Activated CD4-positive, alpha-beta T cell treated with anti-CD3 and anti-CD28 coated beads for 36 hours (primary cell): ENCODE measurements at places on chromosomes 11 and 22.

DNA sequence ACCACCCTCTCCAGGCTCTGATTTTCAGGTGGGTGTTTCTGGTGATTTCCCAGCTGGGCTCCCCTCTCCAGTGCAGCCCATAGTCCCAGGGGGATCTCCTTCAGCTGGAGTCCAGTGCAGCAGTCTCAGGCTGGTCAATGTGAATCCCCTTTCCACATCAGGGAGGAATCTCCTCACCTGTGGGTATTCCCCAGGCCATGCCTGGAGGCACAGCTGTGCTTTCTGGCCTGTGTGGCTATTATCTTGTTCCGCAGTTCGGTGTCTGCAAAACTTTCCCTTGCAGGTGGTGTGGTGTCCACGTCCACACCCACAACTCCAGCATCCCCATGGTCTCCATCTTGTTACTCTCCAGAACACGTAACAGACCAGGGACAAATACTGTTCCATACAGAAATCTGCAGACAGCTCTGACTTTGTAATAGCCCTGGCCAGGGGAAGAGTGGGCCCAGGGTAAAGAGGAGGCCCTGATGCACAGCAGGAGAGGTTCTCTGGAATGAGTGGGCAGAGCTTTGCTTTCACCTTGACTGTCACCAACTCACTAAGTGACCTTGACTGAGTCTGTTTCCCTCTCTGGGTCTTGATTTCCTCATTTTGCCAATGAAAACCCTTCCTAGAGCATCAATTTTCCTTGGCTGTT lies 183.2 kb downstream of the CSNK2A3 start:
- peaks cover 17% of the 10 kb centered on the region for H3K4me1 ChIP-seq
- H3K27ac ChIP-seq, result peak overlapping the region; percentile 0
- H3K36me3 ChIP-seq, result no peaks in the 10 kb centered on the region
- no peak for DNase-seq
- H3K27me3 ChIP-seq, result no peaks in the 10 kb centered on the region

GRCh38 chr11:46222490-46223251 lies 54.8 kb upstream of the CREB3L1 start:
- no peak for DNase-seq
- no peak overlapping the region for H3K4me3 ChIP-seq
- no peaks in the 10 kb centered on the region for H3K4me1 ChIP-seq
- no peak overlapping the region for H3K27ac ChIP-seq
- H3K36me3 ChIP-seq, result no peaks in the 10 kb centered on the region

- H3K4me3 ChIP-seq, result no peak overlapping the region
- no peaks in the 10 kb centered on the region for H3K27me3 ChIP-seq
- no peaks in the 10 kb centered on the region for H3K4me1 ChIP-seq
- H3K27ac ChIP-seq, result no peak overlapping the region
Observed at GRCh38 chr11:88016392-88017170, 158.7 kb downstream of the RAB38 start.

GRCh38 chr11:60974726-60975125 lies 3.2 kb downstream of the CD6 start:
- H3K36me3 ChIP-seq, result peaks cover 70% of the 10 kb centered on the region
- peaks cover 52% of the 10 kb centered on the region for H3K4me1 ChIP-seq
- H3K4me3 ChIP-seq, result peak overlapping the region; percentile 87
- H3K27me3 ChIP-seq, result no peaks in the 10 kb centered on the region
- H3K27ac ChIP-seq, result peak overlapping the region; percentile 98
- DNase-seq, result peak; percentile 67

DNA sequence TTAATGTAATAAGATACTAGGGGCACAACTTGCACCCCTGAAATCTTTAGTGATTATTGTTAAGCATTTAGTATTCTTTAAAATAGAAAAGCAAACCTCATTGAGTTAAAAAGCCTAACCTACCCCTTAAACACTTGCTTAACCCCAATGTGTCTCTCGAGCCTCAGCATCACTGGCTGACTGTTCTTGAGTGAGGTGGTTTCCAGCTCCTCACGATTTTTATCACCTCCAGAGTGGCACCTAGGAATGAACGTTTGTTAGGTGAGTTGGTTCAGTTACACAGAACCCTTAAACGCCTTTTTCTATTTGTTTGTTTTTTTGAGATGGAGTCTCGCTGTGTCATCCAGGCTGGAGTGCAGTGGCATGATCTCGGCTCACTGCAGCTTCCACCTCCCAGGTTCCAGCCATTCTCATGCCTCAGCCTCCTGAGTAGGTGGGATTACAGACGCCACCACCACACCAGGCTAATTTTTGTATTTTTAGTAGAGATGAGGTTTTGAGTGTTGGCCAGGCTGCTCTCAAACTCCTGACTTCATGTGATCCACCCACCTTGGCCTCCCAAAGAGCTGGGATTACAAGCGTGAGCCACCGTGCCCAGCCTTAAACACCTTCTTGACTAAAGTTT lies 13.7 kb downstream of the YWHAH start:
- H3K36me3 ChIP-seq, result peaks cover 39% of the 10 kb centered on the region
- no peak overlapping the region for H3K27ac ChIP-seq
- H3K27me3 ChIP-seq, result no peaks in the 10 kb centered on the region
- H3K4me3 ChIP-seq, result no peak overlapping the region
- peaks cover 52% of the 10 kb centered on the region for H3K4me1 ChIP-seq
- no peak for DNase-seq

DNA sequence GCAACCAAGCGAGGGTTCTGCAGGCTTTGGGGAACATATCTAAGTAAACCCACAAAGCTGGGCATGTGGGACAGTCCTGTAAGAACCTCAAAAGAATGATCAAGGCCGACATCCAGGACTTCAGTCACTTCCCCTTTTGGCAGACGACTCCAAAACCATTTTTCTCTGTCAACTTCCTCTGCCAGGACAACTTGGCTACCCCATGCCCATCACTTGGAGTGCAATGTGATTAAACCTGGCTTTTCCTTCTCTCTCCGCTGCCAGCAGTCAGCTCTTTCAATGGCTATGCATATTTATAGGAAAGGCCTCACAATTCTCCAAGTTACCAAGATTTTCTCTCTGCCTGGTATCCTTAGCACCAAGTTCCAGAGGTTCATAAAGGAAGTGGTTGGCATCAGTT lies 78.9 kb downstream of the C11orf58 start:
- peaks cover 4% of the 10 kb centered on the region for H3K4me1 ChIP-seq
- H3K4me3 ChIP-seq, result no peak overlapping the region

- peaks cover 5% of the 10 kb centered on the region for H3K36me3 ChIP-seq
- H3K4me1 ChIP-seq, result peaks cover 57% of the 10 kb centered on the region
- H3K27ac ChIP-seq, result peak overlapping the region; percentile 6
- no peak for DNase-seq
- H3K4me3 ChIP-seq, result no peak overlapping the region
Observed at GRCh38 chr11:112293614-112294013, 33.0 kb upstream of the PLET1 start.

DNA sequence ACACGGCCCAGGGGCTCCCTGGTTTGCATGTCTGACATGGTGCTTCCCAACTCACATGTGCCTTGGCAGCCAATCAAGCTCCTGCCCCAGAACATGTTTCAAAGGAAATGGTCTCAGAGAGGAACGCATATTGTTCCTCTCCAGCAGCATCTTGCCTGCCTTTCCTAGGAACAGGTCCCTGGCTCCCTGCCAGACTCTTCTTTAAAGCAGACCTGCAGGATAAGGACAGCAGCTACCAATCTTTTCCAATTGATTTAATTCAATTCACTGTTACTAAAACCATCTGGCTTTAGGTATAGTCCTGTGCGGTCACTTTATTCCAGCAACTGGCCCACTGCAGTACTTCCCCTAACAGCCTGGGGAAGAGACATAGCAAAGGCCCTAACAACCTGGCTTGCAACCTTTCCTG lies 79.9 kb downstream of the AMBRA1 start:
- DNase-seq, result no peak
- H3K4me1 ChIP-seq, result peaks cover 2% of the 10 kb centered on the region
- H3K27me3 ChIP-seq, result no peaks in the 10 kb centered on the region
- peaks cover 5% of the 10 kb centered on the region for H3K36me3 ChIP-seq
- peak overlapping the region; percentile 64 for H3K27ac ChIP-seq
